ENCODE measurements at places on chromosomes 7 and 10. TPM values are rescaled to one million over a fixed set of nuclear protein-coding genes. Genes with fewer than 3 reads are reported as not detected.

GRCh38 chr10:51198170-51198569, 123.9 kb downstream of the PRKG1 start:
- DNase-seq: no peak

DNA sequence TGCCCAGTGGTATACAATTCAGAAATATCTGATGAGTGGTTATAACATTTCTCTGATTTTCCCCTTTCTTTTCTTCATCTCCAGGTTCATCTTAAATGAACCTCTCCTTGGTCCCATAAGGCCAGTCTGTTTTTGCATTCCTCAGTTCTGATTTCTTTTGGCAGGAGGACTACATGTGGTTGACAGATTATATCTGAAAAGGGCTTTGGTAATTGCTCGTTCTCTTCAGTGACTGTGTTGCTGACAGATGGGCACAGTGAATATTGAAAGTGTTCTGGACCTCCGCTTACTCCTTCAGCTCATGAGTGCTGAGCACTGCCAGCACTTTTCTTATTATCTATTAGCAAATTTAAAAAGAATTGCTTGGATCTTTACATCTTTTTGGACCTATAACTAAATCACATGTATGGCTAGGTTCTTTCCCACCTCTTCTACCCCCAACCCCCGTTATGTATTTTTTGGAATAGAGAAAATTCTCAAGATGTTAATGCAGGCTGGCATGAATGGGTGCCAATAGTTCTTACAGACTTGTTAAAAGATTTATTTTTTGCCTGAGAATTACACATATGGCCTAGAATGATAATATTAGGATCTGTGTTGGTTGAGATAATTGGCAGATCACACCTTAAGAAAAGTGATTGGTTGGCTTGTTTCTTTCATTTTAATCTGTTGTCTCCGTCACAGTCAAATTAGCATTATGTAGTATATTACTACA, 323.0 kb downstream of the EXOC4 start:
- no peak for DNase-seq

The NAT16 gene
- total RNA-seq: not detected

GRCh38 chr7:101687791-101688182, 58.7 kb upstream of the MYL10 start:
- peak; percentile 48 for DNase-seq

- no peak for DNase-seq
These were observed 116.4 kb upstream of the ITGB1 start for GRCh38 chr10:33074443-33074842.

- DNase-seq: no peak
These were observed 8.8 kb downstream of the PHYH start for GRCh38 chr10:13291061-13291460.

GRCh38 chr10:34886906-34887642, 72.0 kb upstream of the PARD3 start:
- DNase-seq: no peak

DNA sequence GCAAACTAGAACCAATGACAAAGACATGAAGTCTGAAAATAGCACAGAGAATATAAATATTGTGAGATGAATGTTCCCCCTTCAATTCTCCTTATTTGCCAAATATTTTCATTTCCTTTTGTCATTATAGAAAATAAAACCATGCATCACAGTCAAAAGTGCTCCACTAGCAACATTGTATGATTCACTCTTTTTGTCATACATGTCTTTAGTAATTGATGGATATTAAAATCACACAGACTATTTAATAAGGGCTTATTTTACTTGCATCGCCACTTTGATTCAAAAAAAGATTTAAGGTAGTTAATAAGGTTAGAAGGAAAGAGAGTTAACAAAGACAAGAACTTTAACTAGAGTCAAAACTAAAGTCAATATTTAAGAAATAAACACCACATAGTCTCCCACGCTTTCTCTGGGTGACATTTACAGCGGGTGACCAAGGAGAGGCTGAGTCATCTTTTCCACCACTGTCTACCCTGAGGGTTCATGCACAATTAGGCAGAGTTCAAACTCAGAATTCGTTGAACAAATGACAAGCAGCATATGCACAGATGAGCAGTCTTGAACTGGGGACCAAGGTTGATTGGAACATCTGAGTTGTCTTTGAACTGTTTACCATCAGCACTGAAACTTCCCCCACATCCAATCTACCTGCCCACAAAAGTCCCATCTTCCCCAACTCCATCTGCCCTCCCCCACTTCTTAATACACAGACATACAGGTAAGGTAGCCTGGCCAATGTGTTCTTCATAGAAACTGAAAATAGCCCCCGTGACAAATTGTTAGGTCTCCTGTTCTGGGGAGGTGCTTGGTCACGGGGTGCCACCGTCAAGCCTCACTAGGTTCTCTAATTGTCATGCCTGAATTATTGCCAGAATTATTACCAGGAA, 42.5 kb downstream of the C7orf25 start:
- no peak for DNase-seq

The ZPBP gene
- total RNA-seq: not detected

- DNase-seq: no peak
These were observed 6.4 kb downstream of the IKZF1 start for GRCh38 chr7:50310956-50311355.

The CALML3 gene
- not detected for total RNA-seq

DNA sequence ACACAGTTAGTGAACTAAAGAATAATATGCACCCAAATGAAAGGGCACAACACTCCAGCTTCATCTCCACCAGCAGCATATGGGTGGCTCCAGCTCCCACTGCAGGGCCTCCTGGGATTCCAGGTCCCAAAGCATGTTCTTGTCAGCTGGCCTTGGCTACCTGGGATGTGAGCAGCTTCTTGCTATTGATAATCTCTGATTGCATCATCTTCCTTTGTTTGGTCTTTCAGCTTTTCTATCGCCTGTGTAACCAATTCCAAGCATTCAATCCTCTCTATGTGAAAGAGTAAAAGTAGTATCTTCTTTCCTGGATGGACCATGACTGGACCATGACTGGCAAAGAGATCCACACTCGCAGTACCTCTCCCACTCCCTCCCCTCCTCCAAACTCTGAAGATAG, 333.9 kb upstream of the GLI3 start:
- no peak for DNase-seq

- no peak for DNase-seq
These were observed 106.8 kb upstream of the DIP2C start for GRCh38 chr10:796233-796632.

DNA sequence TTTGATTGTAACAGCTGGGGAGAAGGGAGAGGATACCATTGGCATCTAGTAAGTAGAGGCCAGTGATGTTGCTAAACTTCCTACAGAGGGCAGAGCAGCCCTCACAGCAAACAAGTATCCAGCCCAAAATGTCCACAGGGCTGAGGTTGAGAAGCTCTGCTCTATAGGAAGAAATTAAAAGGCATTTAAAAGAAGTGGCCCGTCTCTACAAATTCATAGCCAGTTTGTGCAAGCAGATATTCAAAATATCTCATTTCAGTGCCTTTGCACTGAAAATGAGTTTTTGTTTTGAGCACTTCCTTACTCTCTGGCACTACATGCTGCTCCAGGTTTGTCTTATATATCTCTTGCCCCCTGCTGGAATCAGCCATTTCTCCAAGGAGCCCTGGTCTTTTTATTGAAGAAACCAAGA, 330.0 kb downstream of the BBS9 start:
- DNase-seq: no peak

The MAPK8 gene
- 55.7 TPM for total RNA-seq

DNA sequence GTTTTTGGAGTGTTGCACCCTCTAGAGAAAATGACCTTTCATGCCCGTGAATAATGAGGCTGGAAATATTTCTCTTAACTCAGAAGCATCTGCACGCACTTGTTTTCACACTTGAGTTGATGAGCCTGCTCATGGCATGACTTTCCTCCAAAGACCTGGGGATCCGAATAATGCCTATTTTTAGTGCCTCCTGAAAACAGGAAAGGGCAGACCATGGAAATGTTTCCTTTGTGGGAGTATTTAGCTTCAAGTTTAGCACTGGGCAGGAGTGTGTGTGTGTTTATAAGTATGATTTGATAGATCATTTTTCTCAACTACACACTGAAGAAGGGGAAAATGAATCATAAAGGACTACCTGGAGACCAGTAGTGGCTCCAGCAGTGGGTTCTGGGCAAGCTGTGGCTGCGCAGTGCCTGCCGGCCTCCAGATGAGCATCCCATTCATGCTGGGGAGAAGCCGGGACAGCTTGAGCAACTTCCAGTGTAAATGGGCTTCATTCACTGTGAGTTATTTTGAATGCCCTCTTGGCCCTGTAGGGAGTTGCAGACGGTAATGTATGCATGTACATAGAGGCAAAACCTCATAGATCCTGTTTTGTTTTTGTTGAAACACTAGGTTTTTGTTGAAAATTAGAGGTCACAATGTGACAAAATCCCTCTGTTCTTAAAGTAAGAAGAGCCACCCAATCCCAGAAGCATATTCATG, 117.8 kb upstream of the INSYN2A start:
- no peak for DNase-seq

DNA sequence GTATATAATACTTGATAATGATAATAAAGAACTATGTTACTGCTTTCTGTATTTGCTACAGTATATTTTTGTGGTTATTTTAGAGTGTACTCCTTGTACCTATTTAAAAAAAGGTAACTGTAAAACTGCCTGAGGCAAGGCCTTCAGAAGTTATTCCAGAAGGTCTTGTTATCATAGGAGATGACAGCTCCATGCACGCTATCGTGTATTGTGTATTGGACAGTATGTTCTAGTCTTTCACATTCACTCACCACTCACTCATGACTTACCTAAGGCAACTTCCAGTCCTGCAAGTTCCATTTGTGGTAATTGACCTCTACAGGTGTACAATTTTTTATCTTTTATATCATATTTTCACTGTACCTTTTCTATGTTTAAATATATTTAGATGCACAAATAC, 100.7 kb downstream of the ARL4A start:
- no peak for DNase-seq

The CTTNBP2 gene
- 2.9 TPM for total RNA-seq

- no peak for DNase-seq
These were observed 22.8 kb upstream of the ARID5B start for GRCh38 chr10:61878740-61879068.

GRCh38 chr7:48376263-48376662, 205.0 kb downstream of the ABCA13 start:
- no peak for DNase-seq

DNA sequence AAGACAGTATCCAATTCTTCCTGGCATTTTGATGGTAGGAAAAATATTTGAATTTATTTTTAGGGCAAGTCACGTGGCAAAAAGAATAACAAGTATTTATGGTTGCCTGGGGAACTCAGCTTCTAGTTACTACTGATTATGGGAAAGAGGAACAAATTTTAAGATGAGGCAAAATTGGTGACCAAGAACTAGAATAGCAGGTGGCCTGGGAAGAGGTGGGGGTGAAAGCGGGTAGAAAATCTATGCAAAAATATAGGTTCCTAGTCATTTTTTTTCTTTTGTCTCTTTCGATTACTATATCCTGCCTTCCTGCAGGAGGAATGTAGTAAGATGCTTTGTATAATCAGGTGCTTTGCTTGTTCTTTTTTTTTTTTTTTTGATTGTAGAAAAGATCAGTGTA, 27.8 kb downstream of the ENTPD1 start:
- DNase-seq: no peak

The SRGN gene
- 344 TPM for total RNA-seq

- DNase-seq: no peak
These were observed 24.1 kb downstream of the PDLIM1 start for GRCh38 chr10:95266674-95267095.

The TMEM196 gene
- not detected for total RNA-seq

The SEMA3D gene
- total RNA-seq: 0.72 TPM

GRCh38 chr7:130356876-130357611, 12.4 kb downstream of the CPA5 start:
- DNase-seq: peak; percentile 62

DNA sequence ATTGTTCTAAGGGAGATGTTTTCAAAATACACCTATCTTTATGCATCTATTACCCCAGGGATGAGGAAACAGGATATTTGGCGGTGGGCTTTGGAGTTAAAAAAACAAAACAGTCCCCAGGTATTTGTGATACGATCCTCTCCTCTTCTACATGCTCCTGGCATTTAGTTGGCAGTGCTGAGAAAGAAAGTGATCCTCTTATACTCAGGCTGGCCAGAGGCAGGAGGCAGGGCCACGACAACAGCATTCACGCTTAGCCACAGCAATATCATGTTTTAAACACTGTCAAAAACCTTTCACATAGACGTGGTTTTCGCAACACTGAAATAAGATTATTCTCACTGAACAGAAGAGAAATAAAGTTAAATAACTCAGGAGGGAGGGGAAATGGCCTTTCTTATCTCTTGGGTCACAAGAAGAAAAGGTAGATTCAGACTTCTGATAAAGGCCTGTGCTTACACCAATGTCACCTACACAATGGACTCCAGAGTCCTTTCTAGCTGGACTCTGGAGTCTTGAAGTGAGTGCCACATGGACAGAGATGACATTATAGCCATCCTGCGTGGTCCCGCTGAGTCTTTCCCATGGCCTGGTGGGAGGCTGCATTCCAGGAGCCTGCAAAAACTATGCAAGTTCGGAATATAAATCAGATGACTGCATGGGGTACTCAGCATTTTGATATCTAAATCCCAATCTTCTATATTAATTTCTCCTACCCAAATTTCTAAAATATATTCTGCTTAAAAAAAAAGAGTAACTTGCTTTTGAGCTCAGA, 88.7 kb downstream of the PIP4K2A start:
- no peak for DNase-seq

- no peak for DNase-seq
These were observed 6.0 kb downstream of the WIPF3 start for GRCh38 chr7:29812185-29812876.

The STAG3 gene
- total RNA-seq: 0.59 TPM

The DDC gene
- not detected for total RNA-seq

DNA sequence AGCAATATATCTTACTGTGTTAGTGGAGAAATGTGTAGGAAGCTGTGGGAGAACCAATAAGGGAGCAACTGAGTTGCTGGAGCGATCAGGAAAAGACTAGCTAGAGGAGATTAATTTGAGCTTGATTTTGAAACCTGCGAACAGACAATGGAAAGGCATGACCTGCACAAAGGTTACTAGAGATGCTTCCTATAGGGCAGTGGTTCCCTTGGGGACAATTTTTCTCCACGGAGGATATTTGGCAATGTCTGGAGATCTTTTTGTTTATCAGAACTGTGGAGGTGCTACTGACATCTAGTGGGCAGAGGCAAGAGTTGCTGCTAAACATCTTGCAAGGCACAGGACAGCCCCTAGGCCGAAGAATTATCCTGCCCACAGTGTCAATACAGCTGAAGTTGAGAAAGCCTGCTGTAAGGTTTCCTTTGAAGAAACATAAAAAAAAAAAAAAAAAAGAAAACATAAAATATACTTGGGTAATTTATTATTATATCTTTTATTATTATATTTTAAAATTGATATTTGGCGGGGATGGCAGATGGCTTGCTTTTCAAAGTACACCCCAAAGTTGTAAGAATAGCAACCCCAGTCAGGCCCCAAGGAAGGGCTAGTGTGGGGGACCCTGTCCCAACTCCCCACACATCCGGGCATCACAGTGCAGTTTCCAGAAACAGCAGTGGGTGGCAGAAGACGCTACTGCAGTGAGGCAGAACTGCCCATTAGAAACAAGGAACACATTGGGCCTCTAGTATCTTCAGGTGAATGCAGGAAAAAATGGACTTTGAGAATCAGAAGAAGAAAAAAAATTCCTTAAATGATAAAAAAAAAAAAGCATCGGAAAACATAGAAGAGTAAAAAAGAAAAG, 481.6 kb downstream of the SH2D4B start:
- peak; percentile 38 for DNase-seq

The TEX47 gene
- total RNA-seq: not detected

The CADPS2 gene
- 26.2 TPM for total RNA-seq

Measured in osteoblast (primary cell).